ENCODE measurements at places on chromosomes 3 and 15.

- no peak for DNase-seq
These were observed 64.8 kb upstream of the ABHD2 start for GRCh38 chr15:89023311-89023961.

- DNase-seq: no peak
These were observed 329.5 kb downstream of the CADM2 start for GRCh38 chr3:85288257-85288656.

DNA sequence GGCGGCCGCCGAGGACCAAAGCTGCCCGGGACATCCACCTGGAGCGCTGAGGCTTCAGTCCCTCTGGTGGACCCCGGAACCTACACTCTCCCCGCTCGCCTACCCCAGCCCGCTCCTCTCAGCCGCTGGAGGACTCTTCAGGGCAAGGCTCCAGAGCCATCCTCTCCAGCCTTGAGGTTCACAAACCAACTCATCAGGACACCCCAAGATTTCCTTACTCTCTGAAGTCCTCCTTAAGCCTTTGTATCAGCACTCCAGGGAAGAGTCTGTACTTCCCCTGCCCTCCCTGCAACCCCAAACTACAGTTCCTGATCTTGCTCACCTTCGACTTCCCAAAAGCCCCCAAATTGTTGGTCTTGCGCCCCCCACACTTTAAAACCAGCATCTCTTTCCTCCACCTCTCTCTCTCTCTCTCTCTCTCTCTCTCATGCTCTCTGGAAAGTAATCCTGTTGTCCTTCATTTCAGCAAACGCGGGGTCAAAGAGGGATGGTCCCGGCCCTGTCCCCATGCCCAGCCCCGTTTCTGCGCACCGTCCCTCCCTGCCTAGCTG, 438 bp downstream of the THBS1 start:
- no peak for DNase-seq

DNA sequence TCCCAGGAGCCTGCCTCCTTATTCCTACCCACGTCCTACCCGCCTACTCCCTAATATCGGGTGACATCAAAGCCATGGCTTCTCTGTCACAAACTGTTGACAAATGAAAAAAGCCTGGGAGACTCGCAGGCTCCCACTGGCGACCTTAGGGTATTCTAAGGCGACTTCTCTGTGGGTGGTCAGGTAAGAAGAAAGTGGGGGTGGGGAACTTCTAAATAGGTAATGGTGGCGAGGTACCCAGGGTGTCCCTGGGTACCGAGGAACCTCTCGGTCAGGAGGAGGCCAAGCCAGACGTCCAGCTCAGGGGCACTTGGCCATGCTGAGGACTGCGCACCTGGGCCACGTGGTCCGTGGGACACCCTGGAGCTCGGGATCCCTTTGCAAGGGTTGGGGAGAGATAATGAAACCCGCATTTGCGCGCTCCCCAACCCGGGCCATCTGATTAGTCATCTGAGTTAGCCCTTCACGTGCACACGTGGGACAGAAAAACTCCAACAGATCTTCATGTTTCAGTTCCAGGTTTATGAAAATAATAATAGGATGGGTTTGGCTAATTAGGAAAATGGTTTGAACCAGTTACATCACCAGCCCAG, 78.2 kb downstream of the NR2F2 start:
- no peak for DNase-seq

DNA sequence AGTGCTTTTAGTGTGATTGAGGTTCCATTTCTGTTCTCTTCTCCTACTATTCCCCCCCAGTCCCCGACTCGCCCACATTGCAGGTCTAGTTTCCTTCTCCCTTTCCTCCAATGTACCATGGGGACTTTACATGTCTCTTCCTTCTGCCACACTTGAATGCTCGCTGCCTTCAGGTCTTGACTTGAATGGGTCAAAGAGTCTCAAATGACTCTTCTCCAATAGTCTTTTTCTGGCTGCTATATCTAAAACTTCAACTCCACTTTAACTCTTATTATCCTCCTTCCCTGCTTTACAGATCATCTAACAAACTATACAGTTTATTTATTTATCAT, 213.9 kb upstream of the SLC2A2 start:
- no peak for DNase-seq

GRCh38 chr3:21613372-21614070, 137.5 kb downstream of the ZNF385D start:
- no peak for DNase-seq

DNA sequence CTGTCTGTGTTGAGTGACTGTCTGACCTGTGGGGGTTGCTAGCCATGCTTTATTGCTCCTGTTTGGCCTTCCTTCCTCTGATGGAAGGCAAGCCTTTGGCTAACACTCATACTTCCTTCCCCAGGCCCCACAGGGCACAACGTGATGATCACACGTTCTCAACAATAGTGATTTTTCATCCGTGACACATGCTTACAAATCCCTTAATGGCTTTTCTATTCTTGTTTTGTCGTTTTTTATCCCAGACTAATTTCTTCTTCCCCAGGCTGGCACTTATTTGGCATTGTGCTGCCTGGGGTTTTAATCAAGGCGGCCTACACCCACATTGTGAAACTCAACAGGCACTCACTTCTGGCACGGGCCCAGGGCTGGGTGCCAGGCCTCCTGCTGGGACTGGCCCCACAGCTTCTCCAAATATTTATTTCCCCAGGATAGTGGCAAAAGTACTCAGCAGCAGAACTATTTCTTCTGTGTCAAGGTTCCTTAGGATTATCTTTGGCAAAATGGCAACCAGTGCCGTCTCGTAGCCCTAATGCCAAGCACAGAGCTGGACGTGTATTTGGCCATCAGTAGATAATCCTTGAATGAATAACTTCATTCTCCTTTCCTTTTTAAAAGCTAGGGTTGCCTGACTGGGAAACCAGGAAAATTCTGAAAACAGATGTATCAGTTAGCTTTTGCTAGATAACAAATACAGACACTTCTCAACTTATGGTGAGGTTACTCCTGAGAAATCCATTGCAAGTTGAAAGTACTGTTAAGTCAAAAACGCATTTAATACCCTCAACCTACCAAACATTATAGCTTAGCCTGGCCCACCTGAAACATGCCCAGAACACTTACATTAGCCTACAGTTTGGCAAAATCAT, 30.6 kb downstream of the CMTM7 start:
- DNase-seq: no peak

DNA sequence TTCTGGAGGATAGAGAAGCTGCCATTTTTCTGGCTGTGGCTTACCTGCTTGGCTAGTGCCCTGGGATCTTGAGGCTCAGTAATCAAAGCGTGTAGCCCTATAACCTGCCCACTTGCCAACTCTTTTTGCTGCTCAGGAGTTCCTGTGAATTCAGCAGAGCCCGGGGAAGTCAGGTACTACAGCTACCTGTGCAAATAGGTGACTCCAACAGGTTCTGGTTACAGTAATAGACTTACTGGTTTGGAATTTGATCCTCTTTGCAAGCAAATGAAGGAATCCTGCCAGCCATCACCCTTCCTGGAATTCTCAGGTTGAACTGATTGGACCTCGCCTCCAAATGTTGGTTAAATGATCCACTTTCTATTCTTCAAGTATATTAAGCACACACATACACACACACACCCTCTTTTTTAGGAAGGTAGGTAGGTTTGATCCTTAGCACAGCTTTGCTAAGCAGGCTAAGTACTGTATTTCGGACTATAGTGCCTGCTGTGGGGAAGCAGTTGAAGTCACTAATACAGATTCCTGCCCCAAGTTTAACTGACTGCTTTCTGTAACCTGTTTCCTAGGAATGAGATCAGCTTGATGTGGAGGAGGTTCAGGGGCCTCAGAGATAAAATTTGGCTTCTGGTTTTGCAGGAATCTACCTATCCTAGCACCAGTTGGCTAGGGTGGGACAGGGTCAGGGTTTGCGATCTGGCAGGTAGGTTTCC, 2.3 kb downstream of the PPCDC start:
- no peak for DNase-seq

GRCh38 chr15:74438721-74439316, 5.1 kb upstream of the SEMA7A start:
- peak; percentile 5 for DNase-seq

- no peak for DNase-seq
These were observed 103.1 kb upstream of the TLE3 start for GRCh38 chr15:70200511-70201424.

- DNase-seq: no peak
These were observed 121.5 kb upstream of the LRRFIP2 start for GRCh38 chr3:37295925-37296324.

DNA sequence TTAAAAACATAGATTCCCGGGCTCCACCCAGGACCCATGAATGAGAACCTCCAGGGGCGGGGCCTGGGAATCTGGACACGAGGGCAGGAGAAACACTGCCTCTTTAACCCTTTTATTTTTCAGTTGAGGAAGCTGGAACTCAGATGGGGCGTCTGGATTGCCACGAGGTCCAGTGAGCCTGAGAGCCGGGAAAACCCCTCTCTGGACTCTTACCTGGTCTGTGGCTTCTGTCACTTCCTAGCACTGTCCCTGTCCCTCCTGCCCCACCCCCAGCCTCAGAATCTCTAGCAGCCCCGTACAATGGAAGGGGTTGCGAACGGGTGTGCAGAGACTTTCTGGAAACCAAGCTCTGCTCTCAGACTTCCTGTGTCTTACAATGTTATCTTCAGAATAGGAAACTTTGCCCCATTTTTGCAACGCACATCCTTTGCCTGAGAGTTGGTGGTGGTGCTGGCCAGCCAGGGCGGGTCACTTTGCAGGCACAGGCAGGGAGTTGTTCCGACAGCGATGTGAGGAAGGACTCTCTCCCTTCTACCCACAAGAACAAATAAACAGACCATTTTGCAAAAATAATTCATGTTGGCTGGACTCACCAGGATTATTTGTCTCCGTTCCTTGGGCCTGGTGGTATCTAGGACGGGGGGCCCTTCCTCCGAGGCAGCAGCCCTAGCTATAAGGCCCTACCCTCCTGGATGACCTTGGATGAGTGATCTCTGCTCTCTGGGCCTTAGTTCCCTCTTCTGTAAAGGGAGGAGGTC, 59.1 kb downstream of the SMAD6 start:
- DNase-seq: no peak

GRCh38 chr15:80441714-80442113, 37.5 kb downstream of the ARNT2 start:
- DNase-seq: no peak

DNA sequence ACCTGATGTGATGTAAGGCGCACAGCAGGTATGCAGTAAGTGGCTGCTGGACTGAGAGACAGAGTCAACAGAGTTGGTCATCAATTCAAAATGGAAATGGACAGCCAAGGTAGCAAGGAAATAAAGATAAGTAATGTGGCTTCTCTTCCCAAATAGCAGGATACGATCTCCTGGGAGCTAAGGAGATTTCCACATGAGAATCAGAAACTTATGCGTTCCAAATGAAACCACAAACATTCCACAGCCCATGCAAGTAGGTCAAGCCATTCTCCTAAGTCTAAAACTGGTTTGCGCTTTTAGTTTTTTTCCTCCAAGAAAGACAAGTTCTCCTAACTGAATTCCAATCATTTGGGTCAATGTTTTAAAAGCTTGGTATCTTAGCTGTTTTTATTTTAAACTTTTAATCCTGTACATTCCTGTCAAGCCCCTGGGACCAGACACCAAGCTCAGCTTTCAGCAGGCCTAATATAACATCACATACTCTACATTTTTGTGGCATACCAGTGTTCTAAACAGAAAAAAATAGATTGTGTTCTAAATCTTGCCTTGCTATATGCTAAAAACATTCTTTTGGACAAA, 73.7 kb upstream of the TSPAN3 start:
- no peak for DNase-seq

- no peak for DNase-seq
These were observed 1214.8 kb downstream of the NSUN3 start for GRCh38 chr3:95277613-95278012.

DNA sequence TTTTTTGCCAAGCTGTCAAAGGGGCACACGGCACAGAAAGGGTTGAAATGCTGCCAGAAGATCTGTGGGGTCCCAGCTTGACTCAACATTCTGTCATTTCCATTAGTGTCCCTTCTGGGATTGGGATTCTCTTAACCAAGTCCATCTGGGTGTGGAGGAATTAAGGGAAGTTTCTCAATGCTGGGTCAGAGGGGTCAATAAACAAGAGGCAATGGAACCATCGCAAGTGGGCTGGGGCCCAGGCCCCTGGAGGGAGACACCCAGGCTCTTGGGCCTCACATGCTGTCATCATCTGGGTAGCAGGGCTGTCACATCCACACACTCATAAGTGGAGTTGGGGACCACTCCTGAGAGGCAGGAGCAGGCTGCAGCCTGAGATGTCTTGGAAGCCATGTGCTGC, 8.1 kb upstream of the APOD start:
- no peak for DNase-seq

Data from NCI-H187 treated with DMSO at 0.1 percent for 48 hours (cell line).